ENCODE measurements at places on chromosomes 3 and 15.

- DNase-seq, result no peak
These were observed 559 bp downstream of the SENP5 start for GRCh38 chr3:196868297-196868661.

GRCh38 chr3:100527347-100527735, 34.9 kb downstream of the TMEM45A start:
- DNase-seq, result no peak

DNA sequence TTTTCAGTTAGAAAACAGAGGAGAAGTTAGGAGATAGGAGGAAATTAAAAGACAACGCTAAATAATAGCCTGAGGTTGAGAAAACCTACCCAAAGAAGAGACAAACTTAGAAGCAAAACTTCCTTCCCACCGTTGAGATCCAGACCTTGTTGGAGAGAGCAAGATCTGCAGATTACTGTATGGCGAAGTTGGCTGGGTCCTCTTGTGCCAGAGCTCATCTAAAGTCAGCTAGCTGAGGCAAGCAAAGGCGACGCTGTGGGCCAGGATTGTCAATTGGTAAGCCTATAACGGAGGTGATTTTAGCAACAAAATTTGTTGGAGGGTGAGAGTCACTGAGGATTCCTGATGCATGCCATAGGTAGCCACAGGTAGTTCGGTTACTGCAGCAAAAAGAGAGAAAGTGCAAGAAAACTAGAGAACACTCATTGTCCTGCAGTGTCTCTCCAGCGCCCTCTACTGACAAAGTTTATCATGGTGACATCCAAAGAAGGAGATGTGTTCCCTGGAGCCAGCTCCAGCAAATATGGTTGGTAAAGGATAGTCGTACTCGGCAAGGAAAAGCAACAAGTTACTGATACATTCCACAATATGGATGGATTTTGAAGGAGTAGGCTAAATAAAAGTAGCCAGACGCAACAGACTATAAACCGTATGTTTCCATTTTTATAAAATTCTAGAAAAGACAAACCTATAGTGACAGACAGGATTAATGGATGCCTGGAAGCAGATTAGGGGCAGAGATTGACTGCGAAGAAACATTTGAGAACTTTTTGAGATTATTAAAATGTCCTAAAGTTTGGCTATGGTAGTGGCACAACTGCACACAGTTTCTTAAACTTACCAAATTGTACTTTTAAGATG, 9.8 kb upstream of the OR5K4 start:
- no peak for DNase-seq

- DNase-seq, result no peak
These were observed 48.4 kb upstream of the LIMD1 start for GRCh38 chr3:45546126-45546620.

DNA sequence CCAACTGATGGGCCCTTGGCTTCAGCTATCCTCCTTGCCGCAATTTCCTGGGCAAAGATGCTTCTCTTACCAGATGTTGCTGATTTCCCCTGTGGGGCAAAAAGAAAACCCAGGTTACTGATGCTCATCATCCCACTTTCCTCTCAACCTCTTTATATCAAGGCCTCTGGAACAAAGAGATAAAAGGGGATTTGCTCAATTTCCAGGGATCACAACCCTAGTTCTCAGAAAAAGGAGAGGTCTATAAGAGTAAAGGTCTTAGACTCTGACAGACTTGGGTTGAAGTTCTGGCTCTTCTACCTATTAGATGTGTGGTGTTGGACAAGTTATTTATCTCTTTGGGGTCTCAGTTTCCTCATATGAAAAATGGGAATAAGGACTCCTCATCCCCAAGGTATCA, 8.5 kb downstream of the RPAP1 start:
- no peak for DNase-seq

DNA sequence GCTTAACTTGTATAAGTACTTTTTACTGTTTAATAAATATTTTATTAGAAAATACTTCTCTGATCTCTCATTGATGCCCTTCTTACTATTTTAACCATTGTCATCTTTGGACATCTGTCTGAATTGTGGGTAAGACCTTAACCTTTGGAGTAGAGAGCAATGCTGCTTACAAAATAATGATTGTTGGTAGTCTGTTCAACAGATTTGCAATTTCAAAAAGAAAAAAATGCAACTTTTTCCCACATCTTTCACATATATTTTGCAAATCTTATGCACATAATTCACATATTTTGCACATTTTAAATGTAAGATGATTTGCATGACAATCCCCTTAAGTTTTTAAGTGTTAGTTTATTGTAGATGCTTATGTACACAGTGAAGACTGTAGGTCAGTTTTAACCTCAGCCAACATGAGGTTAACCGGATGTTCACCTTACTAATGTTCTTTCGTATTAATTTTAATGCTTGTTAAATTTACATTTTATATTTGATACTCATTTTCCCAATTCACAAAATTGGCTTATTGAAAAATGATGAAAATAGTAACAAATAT, 16.7 kb downstream of the C3orf38 start:
- no peak for DNase-seq

- DNase-seq, result no peak
These were observed 139.4 kb downstream of the LRRC28 start for GRCh38 chr15:99390667-99391066.

- no peak for DNase-seq
These were observed 19.6 kb upstream of the SHC4 start for GRCh38 chr15:48983300-48983699.

DNA sequence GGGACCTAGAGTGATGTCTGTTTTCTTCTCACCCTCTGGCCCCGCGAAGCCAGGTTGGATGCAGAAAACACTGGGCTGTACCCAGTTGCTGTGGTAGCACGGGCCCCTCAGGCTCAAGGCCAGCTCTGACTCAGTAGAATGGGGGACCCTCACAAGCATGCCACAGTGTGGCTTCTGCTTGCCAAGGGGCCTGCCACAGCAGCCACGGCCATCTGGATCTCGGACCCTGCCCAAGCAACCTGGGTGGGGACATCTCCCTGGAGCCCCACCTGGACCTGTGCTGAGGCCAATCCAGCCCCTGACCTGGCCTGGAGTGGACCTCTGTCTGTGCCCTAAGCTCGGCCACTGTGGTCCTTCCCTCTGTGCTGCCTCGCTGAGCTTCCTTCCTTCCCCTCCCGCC, 59.0 kb downstream of the MGLL start:
- no peak for DNase-seq

GRCh38 chr3:46863261-46863782, at the start of gene MYL3:
Gene MYL3, minus strand, starts transcription at chr3:46863444. Its CDS starts 54 bp downstream, at chr3:46863390.
- no peak for DNase-seq

DNA sequence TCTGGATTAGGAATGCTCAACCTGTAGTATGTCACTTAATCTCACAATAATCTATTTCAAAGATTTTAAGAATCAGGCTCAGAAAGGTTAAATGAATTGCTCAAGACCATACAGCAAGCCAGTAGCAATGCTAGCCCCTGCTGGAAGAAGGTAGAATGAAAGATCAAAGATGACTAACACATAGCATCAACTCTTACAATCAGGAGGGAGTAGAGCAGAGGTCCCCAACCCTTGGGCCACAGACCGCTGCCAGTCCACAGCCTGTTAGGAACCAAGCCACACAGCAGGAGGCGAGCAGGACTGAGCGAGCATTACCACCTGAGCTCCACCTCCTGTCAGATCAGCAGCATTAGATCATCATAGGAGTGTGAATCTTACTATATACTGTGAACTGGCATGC, 15.5 kb upstream of the GATM start:
- no peak for DNase-seq

GRCh38 chr3:157738441-157738840, 235.2 kb upstream of the VEPH1 start:
- no peak for DNase-seq

DNA sequence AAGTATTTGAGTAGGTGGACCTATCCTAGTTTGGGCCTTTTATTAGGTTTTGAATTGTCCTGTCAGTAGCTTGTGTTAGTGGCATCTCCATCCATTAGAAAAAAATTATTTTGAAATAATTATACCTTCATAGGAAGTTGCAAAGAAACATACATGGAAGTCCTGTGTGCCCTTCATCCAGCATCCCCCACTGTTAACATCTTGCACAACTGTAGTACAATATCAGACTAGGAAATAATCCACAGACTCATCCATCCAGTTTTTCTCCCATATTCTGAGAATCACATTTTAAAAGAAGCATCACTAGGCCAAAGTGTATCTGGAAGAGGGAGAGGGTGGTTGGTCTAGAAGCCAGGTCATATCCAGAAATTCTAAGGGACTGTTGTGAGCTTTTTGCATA, 155.5 kb upstream of the ROPN1 start:
- no peak for DNase-seq

GRCh38 chr3:126464997-126465396, 10.7 kb downstream of the ZXDC start:
- DNase-seq, result peak; percentile 55

- no peak for DNase-seq
These were observed 55.0 kb downstream of the U2SURP start for GRCh38 chr3:143056372-143056771.
